ENCODE measurements at places on chromosomes 3 and 15. TPM values are rescaled to one million over a fixed set of nuclear protein-coding genes. Genes with fewer than 3 reads are reported as not detected.

GPR160 gene
- 5.9 TPM for total RNA-seq

LTF gene
- not detected for total RNA-seq

CPN2 gene
- total RNA-seq = not detected

ZBED2 gene
- 0.13 TPM for total RNA-seq

CIB1 gene
- 133 TPM for total RNA-seq

CFAP20DC gene
- 0.43 TPM for total RNA-seq

XYLB gene
- 2.0 TPM for total RNA-seq

LOXL1 gene
- total RNA-seq = 1.8 TPM

SLC38A3 gene
- total RNA-seq = not detected

ARGFX gene
- total RNA-seq = not detected

IL12A gene
- total RNA-seq = 1.8 TPM

GOLGA8S gene
- 0.42 TPM for total RNA-seq

SLC2A2 gene
- not detected for total RNA-seq

CLSTN2 gene
- total RNA-seq = 0.03 TPM

DUSP7 gene
- total RNA-seq = 41.5 TPM

CILP gene
- 0.44 TPM for total RNA-seq

RSRC1 gene
- total RNA-seq = 45.0 TPM

SLC25A38 gene
- 30.3 TPM for total RNA-seq

SERINC4 gene
- total RNA-seq = not detected

APOD gene
- not detected for total RNA-seq

KAT2B gene
- total RNA-seq = 101 TPM

SEC22C gene
- 39.7 TPM for total RNA-seq

SLC24A5 gene
- not detected for total RNA-seq

RASGRP1 gene
- total RNA-seq = 101 TPM

GOLGA6L4 gene
- total RNA-seq = 1.5 TPM

SERPINI2 gene
- total RNA-seq = not detected

APEH gene
- 151 TPM for total RNA-seq

PRR20G gene
- total RNA-seq = not detected

DLG1 gene
- total RNA-seq = 96.5 TPM

NAA80 gene
- total RNA-seq = 30.7 TPM

GOLGA8Q gene
- 1.9 TPM for total RNA-seq

AGBL1 gene
- not detected for total RNA-seq

TGFBR2 gene
- total RNA-seq = 60.2 TPM

OR4M2 gene
- not detected for total RNA-seq

PPP1R14D gene
- not detected for total RNA-seq

XCR1 gene
- total RNA-seq = 0.05 TPM

SQOR gene
- 45.1 TPM for total RNA-seq

RYR3 gene
- not detected for total RNA-seq

CHRM5 gene
- total RNA-seq = not detected

LRRK1 gene
- total RNA-seq = 15.1 TPM

GABRR3 gene
- total RNA-seq = not detected

EFCAB12 gene
- 2.5 TPM for total RNA-seq

Measured in naive thymus-derived CD4-positive, alpha-beta T cell (primary cell).